ENCODE measurements at places on chromosomes 16 and 17. TPM values are rescaled to one million over a fixed set of nuclear protein-coding genes. Genes with fewer than 3 reads are reported as not detected.

- peak; percentile 72 for DNase-seq
- H3K27me3 ChIP-seq: peaks cover 94% of the 10 kb centered on the region
- no peak overlapping the region for H3K4me3 ChIP-seq
- H3K27ac ChIP-seq: no peak overlapping the region
- no peaks in the 10 kb centered on the region for H3K36me3 ChIP-seq
- H3K4me1 ChIP-seq: no peaks in the 10 kb centered on the region
These were observed 217.3 kb downstream of the RBFOX3 start for GRCh38 chr17:79393358-79394052.

DNA sequence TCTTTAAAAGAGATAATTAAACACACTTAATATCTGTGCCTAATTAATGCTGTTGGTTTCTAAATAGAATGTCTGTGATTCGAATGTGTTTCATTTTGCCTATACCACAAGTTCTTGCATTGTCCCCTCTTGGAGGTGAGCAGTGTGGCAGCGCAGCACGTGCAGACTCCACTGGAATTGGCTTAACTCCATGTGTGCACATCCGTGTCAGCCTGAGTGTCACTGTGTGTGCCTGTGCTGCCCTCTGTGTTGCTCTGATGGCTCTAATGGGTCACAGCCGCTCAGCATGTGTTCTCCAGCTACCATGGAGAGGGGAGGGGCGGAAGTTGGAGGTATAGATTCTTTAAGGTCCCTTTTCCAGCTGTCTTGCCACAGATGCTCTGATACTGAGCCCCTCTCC, 226.6 kb downstream of the SPECC1 start:
- no peak for DNase-seq
- peaks cover 10% of the 10 kb centered on the region for H3K36me3 ChIP-seq
- no peak overlapping the region for H3K27ac ChIP-seq

DNA sequence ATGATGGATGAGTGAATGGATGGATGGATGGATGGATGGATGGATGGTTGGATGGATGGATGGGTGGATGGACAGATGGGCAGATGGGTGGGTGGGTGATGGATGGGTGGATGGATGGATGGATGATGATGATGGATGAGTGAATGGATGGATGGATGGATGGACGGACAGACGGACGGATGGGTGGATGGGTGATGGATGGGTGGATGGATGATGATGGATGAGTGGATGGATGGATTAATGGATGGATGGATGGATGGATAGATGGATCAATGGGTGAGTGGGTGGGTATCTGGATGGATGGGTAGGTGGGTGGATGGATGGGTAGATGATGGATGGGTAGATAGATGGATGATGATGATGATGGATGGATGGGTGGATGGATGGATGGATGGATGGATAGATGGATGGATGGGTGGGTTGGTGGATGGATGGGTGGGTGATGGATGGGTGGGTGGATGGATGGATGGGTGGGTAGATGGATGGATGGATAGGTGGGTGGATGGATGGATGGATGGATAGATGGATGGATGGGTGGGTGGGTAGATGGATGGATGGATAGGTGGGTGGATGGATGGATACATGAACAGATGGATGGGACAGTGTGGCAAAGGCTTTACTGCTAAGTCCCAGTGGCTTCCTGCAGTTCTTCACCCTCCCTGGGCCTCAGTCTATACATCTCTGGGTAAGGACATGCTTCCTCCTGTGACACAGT, 30.2 kb upstream of the ZFPM1 start:
- H3K27me3 ChIP-seq: no peaks in the 10 kb centered on the region
- no peak for DNase-seq
- peaks cover 16% of the 10 kb centered on the region for H3K4me1 ChIP-seq
- H3K4me3 ChIP-seq: no peak overlapping the region
- no peak overlapping the region for H3K27ac ChIP-seq
- no peaks in the 10 kb centered on the region for H3K36me3 ChIP-seq

DNA sequence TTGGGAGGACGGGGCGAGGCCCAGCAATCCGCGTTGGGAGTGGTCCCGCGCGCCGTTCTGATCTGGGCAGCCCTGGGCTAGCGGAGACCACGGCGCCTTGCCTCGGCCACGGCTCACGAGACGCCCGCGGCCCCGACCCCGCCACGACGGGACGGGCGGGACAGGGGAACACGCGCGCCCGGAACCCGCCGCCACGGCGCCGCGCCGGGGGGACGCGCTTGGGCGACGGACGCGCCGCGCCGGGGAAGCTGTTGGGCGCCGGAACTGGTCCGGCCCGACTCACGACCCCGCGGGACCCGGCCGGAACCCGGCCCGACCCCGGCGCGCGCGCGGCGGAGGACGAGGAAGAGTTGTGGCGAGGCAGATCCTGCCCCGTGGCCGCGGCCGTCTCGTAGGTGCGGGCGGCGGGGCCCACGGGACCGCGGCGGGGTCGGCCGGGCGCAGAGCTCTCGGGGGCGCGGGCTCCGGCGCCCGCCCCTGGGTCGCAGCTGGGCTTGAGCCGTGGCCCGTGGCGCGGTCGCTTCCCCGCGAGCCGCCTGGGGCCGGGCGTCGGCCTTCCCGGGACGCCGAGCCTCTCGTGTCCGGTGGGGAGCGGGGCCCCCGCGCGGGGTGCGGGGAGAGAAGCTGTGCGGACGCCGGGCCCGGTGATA, at the start of gene ACSF3:
Gene ACSF3 (plus strand): TSS at position 251 of the 650 bp plus-strand sequence. CDS start 6,830 bp downstream, outside the sequence.
- H3K36me3 ChIP-seq: no peaks in the 10 kb centered on the region
- H3K27me3 ChIP-seq: peaks cover 39% of the 10 kb centered on the region
- H3K4me3 ChIP-seq: peak within 1 kb of the TSS; percentile 84

DNA sequence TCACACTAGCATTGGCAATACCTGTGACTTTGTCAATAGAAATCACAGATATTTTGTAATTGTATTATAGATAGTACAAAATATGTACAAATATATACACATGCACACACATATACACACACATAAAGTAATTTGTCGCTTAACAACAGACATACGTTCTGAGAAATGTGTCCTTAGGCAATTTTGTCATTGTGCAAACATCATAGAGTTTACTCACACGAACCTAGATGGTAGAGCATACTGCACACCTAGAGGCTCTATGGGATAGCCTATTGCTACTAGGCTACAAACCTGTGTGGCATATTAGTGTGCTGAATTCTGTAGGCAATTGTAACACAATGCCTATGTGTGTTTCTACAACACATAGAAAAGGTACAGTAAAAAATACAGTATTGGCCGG, 11.0 kb downstream of the UNC119 start:
- DNase-seq: no peak
- no peaks in the 10 kb centered on the region for H3K36me3 ChIP-seq
- H3K4me3 ChIP-seq: no peak overlapping the region
- no peaks in the 10 kb centered on the region for H3K4me1 ChIP-seq
- peaks cover 2% of the 10 kb centered on the region for H3K27me3 ChIP-seq
- no peak overlapping the region for H3K27ac ChIP-seq

DNA sequence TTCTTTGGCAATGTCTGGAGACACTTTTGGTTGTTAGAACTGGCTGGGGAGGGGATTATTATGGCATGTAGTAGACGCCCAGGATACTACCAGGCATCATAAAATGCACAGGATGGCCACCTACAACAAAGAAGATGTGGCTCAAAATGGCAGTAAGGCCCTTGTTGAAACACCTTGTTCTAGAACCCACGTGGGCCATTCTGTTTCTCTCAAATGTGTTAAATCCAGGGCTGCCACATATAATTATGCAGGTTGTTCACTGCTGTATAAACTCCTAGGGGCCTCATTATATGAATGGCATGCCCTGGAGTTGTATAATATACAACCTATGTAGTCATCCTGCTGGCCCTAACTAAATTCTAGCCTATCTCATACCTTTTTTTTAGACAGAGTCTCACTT, 123.5 kb upstream of the HAS3 start:
- H3K36me3 ChIP-seq: peaks cover 1% of the 10 kb centered on the region
- no peaks in the 10 kb centered on the region for H3K4me1 ChIP-seq
- H3K4me3 ChIP-seq: no peak overlapping the region
- no peaks in the 10 kb centered on the region for H3K27me3 ChIP-seq
- H3K27ac ChIP-seq: no peak overlapping the region

ITGAL gene
- total RNA-seq: 0.45 TPM

TANC2 gene
- 95.2 TPM for total RNA-seq

All from mesothelial cell of epicardium (in vitro differentiated cells).